NCI-H1930 (cell line): ENCODE measurements at places on chromosomes 7 and 10.

DNA sequence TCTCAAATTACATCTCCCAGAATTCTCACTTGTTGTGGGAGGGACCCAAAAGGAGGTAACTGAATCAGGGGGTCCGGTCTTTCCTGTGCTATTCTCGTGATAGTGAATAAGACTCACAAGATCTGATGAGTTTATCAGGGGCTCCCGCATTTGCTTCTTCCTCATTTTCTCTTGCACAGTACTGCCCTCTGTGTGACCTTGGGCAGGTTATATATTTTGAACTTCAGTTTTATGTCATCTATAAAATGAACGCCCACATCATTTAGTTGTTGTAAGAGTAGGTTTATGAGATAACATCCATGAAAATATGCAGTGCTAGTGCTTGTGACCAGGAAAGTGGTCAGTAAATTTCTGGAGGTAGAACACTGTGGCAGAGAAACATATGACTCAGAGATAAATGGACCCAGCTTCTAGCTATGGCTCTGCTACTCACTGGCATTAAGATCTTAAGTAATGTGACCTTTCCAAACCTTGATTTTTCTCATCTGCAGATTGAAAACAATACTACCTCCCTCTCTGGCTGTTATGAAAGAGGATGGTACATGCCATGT lies 44.3 kb downstream of the SCRN1 start:
- DNase-seq: no peak

- DNase-seq: no peak
Observed at GRCh38 chr10:62034096-62034640, 132.7 kb downstream of the ARID5B start.

GRCh38 chr7:68321776-68322496 lies 1276.3 kb upstream of the AUTS2 start:
- DNase-seq: no peak

DNA sequence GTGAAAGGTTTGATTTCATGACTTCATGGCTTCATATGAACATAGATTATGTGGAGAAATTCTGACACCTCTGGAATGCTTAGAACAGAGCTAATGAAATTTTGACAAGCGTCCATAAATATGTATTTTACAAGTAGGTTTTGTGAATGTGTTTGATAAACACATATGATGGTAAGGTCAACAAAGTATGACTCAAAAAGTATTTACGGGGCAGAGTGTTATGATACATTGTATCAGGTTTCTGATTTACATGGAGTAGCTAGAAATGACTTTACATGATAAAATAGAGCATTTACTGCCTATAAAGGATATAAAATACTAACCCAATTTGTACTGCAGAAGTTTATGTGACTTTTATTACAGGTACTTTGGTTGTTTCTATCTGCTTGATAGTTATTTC lies 206.3 kb downstream of the MDFIC start:
- DNase-seq: no peak

GRCh38 chr10:103507235-103508191 lies 14.0 kb downstream of the NEURL1 start:
- no peak for DNase-seq

DNA sequence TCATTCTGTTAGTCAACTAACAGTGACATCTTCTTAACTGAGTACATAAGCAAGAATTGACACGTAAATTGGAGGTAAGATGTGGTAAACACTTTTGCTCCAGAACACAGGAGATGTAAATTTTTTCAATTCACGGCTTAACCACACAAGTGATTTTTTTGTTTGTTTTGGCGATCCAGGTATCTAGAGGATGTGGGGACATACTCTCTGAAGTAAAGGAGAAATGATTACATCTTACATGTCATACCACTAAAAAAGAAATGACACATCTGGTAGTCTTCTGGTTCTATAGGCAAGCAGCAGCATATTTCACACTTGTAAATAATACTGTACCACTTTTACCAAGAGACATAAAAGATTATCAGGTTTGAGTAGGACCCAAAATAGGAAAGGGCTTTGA lies 200.3 kb upstream of the ZWINT start:
- DNase-seq: no peak

DNA sequence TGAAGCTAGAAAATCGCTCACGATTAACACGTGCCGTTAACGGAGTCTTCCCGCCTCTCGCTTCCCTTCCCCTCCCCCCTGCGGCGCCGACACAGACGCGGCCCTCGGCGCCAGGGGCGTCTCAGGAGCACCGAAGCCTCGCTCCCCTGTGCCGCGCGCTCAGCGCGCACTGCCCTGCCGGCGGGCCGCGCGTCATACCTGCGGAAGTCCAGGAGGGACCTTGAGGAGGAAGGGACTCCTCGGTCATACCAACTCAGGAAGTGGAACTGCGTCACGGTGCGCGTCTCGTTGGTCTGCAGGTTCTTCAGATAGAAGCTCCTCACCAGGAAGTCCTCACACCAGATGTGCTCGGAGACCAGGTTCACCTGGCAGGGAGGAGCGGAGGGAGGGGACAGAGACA lies 239.6 kb downstream of the DNAJB6 start:
- no peak for DNase-seq

GRCh38 chr7:124497176-124497575 lies 268.4 kb downstream of the GPR37 start:
- peak; percentile 7 for DNase-seq

- DNase-seq: no peak
Observed at GRCh38 chr7:27154369-27154768, 2.0 kb upstream of the HOXA3 start.

DNA sequence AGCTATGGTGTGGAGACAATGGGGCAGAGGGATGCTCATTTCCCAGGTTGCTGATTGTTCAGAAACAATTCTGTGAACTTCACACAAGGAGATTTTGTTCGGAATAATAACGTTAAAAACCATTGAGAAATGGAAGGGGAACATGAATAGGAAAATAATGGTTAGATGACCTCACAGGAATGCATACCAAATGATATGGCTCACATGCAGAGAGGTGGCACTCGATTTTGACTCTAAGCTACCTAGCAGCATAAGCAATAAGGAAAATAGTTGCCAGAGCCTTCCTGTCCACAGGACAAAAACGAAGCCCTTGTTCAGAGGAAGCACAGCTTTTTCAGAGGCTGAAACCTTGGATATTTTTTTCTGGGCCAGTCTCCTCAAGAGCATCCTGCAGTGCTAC lies 293.1 kb downstream of the ZEB1 start:
- DNase-seq: no peak

- no peak for DNase-seq
Observed at GRCh38 chr10:16950656-16951601, 133.7 kb upstream of the RSU1 start.

DNA sequence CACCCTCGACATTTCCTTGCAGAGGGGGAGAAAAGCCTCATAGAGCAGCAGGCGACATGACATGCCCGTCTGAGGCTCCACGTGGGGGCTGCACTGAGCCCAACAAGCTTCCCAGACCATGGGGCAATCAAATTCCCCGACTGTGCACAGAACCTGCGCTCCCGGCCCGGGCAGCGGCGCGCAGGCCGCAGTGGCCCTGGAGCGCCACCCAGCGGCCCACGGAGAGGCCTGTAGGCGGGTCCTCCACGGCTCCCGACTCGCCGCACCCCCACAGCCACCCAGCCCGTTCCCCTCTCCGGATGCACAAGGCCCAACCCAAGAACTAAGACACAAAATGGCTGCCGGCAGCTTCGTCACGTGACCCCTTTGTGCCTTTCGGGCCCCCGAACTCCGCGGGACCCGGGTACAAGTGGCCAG lies 816 bp downstream of the EPC1 start:
- peak; percentile 44 for DNase-seq

- no peak for DNase-seq
Observed at GRCh38 chr10:100349672-100350071, 2.6 kb downstream of the SCD start.

DNA sequence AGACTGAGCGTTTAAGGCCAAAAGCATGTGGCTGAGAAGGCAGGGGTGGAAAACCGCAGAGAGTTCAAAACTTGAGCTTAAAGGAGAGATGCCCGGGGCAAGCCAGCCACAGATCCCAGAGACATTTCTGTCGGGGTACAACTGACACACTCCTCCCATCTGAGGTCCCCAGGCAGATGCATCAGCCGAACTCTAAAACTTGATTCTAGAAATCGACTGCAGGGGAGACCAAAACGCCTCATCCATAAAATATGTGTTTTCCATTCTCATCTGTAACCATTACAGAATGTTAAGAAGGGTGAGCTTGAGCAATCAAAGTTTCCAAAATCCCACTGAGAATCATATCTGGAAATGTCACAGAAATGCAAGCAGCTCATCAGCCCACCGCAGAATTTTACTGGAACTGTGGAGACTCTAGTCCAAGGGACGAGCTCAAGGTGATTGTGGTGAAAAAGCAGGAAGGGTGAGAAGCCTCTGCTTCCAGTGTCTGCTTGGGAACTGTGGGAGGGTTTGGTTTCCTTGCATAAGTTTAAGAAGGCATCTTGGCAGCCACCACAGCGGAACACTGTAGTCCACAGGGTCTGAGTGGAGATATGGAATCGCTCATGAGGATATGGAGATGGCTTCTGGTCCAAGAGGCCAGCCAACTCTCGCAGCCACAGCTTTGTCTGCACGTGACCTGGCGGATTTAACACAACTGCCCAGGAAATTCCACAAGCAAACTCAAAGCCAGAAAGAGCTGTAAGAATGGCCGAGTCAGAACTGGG lies 249.2 kb downstream of the SFMBT2 start:
- DNase-seq: no peak

DNA sequence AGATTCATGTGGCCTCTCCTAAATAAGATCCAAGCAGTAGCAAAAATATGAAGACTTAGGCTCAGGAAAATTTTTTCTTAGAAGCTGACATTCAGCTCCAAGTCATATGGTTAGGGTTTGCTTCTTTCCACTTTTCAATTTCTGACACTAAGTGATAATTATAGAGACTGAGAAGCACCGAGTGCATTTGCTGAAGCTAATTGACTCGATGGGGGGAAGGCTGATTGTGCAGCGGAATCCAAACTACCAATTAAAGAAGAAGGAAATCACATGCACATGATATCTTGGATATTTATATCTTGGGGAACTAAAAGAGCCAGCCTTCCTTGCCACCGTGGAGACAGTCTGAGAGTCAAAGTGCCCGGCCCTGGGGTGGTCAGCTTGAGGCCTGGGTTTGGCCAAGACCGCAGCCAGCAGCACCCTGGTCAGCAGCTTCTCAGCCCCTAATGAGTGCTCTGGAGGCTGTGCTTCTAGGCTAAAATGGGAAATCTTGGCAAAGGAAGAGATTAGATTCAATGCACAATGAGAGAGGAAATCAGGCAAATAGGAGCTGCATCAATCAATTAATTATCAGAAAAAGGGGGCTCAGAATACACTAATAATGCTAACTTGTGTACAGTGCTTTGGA lies 589.3 kb downstream of the NRG3 start:
- DNase-seq: no peak

- DNase-seq: no peak
Observed at GRCh38 chr7:1323178-1324027, 90.7 kb downstream of the UNCX start.

DNA sequence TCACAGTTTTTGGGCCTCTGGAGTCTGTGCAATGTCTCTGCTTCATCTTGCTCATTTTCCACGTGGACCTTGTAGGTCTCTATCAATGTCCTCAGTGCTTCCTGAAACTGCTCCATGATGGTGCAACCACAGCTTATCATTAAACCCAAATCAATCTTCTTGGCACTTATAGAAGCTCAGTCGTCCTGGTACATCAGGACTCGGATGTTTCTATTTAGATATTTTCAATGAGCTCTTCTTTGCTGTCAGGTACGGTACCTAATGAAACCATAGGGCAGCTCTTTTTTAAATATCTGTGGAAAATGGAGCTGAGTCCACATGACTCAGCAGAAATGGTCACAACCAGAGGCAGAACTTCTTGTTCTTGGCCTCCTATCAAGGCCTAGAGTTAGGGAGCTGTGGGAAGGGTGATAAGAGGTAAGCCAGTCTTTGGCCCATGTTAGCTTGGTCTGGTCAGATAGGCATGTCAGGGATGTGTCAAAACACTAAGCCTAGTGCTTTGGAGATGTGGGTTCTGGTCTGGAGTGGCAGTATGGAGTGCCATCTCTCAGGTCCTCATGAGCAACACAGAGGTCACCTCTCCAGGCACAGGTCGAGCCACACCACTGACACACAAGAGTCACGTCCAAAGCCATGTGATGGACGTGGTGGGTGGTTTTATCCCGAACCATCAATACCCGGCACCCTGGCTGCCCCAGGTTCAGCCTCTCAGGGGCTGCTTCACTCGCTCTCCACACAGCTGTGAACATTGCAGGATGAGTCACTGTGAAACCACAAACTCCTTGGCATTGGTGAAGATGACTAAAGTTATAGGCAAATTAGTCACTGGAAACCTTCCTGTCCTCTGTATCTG lies 87.0 kb downstream of the TBXAS1 start:
- no peak for DNase-seq

GRCh38 chr7:24108906-24109376 lies 175.0 kb upstream of the NPY start:
- no peak for DNase-seq

GRCh38 chr7:74289659-74290552 lies 699 bp downstream of the CLIP2 start:
- DNase-seq: no peak

GRCh38 chr7:158587162-158588084 lies at the start of gene PTPRN2:
Gene PTPRN2 (minus strand): TSS chr7:158587823.
- DNase-seq: peak; percentile 78

GRCh38 chr10:17474595-17475323 lies 20.4 kb upstream of the ST8SIA6 start:
- DNase-seq: no peak

DNA sequence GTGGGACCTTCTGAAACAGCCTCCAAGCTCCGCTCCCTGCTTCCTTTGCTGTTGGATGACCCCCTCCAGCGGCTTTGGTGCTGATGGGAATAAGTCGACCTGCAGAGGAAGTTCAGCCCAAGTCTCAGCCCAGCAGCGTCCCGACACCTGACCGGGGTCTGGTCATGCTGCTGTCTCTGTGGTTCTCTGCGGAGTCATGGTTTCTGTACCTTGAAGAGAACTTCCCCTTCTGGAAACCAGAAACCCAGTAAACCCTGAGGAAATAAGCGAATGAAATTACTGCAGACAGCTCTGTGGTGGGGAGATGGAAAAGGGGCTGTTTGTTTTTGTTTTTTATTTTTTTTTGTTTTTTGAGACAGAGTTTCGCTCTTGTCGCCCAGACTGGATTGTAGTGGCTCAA lies 18.3 kb upstream of the ZNF12 start:
- no peak for DNase-seq

- no peak for DNase-seq
Observed at GRCh38 chr7:1986366-1987083, 246.2 kb downstream of the MAD1L1 start.

GRCh38 chr7:2805213-2805944 lies 38.7 kb downstream of the GNA12 start:
- DNase-seq: no peak

DNA sequence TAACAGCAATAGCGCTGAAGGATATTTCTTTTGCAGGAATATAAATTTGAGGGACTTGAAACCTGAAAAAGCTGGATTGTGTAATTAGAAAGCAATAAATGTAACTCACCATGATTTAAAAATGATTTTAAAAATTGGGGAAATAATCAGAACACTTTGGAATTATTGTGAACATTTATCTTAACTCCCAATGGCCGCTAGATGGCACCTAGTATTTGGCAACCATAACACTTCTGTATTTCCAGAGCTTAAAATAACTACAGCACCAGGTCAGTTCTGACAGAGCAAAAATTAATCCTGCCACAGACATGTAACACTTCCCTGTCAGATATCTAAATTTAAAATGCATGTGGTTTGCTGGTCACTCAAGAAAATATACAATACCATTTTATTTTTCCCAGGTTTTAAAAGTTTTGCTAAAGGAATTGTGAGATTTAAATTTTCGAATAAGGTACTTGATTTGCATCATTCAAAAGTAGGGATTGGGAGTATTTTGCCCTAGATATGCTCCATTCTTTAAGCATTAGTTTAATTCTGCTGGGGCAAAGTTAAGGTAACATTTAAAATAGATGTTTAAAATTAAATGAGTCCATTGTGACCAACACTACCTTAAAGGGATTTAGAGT lies 144.5 kb downstream of the PPP1R3A start:
- peak; percentile 20 for DNase-seq
